Activated CD4-positive, CD25-positive, alpha-beta regulatory T cell (primary cell): ENCODE measurements at places on chromosomes 16 and 17.

- no peak for DNase-seq
Measured at GRCh38 chr16:12208341-12209035, 232.0 kb downstream of the SNX29 start.

DNA sequence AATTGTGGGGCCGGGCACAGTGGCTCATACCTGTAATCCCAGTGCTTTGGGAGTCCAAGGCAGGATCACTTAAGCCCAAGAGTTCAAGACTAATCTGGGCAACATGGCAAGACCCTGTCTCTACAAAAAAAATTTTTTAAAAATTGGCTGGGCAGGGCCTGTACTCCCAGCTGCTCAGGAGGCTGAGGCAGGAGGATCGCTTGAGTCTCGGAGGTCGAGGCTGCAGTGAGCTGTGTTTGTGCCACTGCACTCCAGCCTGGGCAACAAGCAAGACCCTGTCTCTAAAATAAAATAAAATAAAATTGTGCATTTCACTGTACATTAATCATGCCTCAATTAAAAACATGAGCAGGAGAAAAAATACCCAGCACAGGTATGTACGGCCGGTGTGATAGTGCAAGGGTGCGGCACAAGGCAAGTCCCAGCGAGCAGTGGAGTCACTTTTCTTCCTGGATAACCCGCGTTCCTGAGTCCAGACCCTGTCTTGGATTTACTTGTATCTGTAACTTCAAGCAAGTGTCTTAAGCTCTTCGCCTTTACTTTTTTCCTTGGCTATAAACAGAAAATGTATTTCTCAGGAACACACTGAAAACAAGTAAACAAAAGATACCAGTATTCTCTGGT, 11.4 kb downstream of the ZDHHC7 start:
- no peak for DNase-seq

DNA sequence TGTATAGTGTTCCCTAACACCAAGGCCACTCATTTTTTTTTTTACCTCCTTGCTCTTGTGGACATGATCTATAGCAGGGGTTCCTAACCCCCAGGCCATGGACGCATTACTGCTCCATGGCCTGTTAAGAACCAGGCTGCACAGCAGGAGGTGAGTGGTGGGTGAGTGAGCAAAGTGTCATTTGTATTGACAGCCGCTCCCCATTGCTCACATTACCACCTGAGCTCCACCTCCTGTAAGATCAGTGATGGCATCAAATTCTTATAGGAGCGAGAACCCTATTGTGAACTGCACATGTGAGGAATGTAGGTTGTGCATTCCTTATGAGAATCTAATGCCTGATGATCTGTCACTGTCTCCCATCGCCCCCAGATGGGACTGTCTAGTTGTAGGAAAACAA, 342.0 kb downstream of the SOX9 start:
- no peak for DNase-seq

DNA sequence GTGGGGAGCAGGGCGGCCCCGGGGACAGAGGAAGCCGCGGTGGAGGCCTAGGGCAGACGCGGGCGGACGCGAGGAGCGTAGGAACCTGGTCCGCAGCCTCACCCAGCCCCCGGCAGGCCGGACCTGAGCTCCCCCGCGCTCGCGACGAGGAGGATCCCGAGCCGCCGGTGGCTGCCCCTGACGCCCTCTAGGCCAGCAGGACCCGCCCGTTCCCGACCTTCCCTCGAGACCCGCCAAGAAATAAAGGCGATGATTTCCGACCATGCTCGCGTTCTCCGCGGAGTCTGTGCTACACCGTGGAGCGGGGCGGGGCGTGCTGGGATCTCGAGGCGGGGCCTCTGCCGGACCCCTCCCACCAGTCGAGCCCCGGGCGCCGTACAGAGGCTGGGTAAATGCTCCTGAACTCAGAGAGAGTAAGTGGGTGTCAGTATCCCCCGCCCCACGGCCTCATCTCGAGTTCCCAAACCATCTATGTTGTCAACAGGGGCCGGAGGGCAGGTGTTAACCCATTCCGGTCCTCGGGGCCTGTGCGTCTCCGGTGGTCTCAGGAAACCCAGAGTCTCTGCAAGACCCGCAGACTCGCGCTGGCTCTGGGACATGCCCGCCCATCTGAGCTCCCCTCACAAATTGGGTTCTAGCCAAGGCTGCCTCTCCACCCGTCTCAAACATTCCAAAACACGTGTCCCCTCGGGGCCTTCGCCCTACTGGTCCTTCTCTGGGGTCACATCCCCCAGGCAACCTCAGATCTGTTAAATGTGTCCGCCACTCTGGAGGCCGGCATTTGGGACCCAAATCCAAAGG, 13.7 kb downstream of the SYCE1L start:
- peak; percentile 47 for DNase-seq

DNA sequence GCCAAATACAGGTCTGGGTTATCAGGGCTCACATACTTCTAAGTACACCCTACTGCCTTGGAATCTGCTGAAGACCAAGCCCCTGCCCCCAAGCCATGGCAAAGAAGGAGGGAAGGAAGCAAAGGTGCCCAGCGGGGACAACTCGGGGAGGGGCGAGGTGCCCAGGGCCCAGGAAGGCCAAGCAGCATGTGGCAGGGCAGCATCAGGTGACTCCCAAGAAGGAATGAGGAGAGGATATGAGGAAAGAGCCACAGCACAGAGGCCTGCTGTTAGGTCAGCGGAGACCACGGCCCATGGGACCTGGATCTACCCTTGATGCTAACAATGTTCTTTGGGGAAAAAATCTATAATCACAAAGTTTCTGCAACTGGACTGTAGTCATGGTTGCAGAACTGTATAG, 142.6 kb upstream of the CRHR1 start:
- no peak for DNase-seq

- DNase-seq: no peak
Measured at GRCh38 chr17:57412520-57413096, 156.3 kb downstream of the MSI2 start.

GRCh38 chr17:32157225-32157624, 14.9 kb downstream of the RHOT1 start:
- no peak for DNase-seq

DNA sequence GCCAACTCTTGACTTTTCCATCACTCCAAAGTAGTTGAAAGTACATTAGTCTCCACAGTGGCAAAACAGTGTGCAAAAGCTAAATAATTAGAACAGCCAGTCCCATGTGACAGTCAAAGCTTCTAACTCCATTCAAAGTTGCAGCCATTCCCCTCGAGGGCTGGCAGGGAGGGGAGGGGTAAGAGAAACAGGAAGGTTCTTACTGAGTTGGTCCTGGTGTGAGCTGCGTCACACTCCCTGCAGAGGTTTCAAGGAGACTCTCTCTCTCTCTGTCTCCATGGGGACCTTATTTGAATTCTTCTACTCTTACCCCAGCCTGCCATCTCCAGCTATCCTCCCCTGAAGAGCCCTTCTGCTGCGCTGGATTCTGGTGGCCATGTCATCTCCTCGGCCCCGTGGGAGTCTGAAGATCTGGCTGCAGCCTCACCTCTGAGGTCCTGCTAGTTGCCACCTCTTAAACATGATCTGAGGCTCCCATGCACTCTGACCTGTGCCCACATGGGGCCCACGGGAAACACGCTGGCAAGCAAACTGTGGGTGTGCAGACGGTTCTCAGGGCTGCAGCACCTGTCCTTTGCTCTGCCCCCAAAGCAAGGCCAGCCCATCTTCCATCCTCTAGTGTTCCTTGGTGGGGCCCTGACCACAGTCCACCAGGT, 23.3 kb upstream of the STH start:
- DNase-seq: no peak

GRCh38 chr16:62929593-62929992, 893.4 kb upstream of the CDH8 start:
- no peak for DNase-seq

DNA sequence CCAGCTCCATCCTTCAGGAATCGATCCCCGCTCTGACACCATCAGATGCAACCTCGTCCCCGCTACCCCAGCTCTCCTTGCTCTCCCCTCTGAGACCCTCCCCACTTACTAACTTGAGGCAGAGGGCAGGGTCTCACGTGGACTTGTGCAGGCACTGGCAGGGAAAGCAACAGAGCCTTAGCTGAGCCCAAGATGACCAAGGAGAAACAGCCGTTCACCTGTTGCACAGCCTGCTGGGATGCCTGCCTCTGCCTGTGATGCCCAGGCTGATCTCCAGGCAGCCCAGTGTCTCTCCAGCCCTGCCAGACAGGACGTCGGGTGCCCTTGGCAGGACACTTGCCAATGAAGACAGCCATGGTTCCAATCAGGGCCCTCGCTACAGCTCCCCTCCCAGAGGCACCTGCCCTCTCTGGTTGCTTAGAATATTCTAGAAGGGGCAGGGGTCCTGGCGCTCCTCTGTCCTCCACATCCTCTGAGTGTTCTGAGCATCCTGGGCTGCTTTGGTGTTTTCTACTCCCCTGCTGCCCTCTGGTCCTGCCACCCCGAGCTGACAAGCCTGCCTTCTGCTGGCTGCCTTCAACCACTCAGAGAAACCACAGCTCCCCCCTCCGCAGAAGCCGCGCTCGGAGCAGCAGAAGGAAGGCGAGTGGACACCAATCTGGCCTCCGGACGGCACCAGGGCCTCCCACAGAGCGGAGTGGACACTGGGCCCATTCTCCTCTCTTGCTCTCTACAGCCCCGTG, 6.7 kb downstream of the CEP295NL start:
- no peak for DNase-seq

DNA sequence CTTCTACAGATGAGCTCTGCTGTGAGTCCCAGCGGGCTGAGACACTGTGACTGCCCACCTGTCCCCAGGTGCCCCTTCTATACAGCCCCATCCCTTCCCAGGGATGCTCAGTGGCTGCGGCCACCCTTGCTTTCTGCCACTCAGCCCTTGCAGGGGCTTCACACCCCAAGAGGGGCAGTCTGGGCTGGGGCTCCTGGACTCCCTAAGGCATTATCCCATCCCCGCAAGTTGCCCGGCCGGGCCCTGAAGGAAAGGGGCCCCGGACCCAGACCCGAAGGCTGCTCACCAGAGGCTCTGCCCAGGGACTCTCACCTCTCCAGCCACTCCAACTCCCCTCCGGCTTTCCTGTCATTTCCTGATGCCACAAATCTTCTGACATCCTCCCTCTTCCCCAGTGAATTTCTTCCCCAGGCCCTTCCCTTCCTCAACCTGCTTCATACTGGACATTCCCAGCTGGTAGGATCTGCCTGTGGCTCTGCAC, 88.5 kb upstream of the TOB1 start:
- DNase-seq: no peak

GRCh38 chr16:10964039-10964890, 19.9 kb downstream of the CLEC16A start:
- peak; percentile 68 for DNase-seq
